ENCODE measurements at places on chromosomes 16 and 17. TPM values are rescaled to one million over a fixed set of nuclear protein-coding genes. Genes with fewer than 3 reads are reported as not detected.

- peaks cover 51% of the 10 kb centered on the region for H3K4me1 ChIP-seq
- no peak for DNase-seq
- H3K27me3 ChIP-seq: no peaks in the 10 kb centered on the region
- no peaks in the 10 kb centered on the region for H3K36me3 ChIP-seq
- peak overlapping the region; percentile 67 for H3K27ac ChIP-seq
These were observed 6.2 kb downstream of the C17orf100 start for GRCh38 chr17:6657633-6658287.

DNA sequence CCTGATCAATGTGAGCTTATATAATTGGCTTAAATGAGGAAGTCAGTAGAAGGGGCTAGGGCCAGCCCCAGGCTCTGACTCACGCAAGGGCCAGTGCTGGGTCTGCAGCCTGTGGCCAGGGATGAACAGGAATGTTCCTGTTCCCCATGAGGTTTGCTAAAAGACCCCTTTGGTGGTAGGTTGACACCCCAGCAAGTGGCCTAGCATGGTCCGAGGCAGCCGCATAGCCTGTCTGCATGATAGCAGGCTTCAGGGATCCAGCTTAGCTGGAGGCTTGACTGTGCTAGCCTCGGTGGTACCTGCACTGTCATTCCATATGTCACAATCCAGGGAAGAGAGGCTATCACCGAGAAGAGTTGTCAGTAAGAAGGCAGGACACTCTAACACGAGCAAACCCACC lies 23.5 kb downstream of the TRIM25 start:
- H3K4me1 ChIP-seq: no peaks in the 10 kb centered on the region
- no peak for DNase-seq
- no peak overlapping the region for H3K27ac ChIP-seq
- no peaks in the 10 kb centered on the region for H3K27me3 ChIP-seq
- peaks cover 9% of the 10 kb centered on the region for H3K36me3 ChIP-seq
- no peak overlapping the region for H3K4me3 ChIP-seq

DNA sequence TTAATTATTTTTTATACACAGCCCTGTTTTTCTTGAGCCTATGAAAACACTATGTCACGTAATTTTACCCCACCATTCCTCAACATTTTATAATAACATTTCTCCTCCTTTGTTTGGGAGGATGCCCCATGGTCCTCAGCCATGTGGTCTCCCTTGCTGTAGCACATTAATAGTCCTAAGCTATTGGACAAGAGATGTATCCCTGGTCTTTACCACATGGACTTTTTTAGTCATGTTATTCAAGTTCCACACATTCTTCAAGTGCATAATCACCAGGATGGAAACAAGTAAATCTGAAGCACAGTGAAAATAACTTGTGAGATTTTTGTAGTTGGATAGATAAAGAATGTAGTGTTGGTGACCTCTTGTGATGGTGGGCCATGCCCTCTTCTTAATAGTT lies 2.0 kb upstream of the KRTAP2-3 start:
- H3K27ac ChIP-seq: no peak overlapping the region
- DNase-seq: no peak
- H3K4me3 ChIP-seq: no peak overlapping the region
- peaks cover 4% of the 10 kb centered on the region for H3K27me3 ChIP-seq

GRCh38 chr17:55710829-55711496 lies 11.7 kb downstream of the TMEM100 start:
- H3K27me3 ChIP-seq: no peaks in the 10 kb centered on the region
- H3K4me3 ChIP-seq: no peak overlapping the region
- H3K4me1 ChIP-seq: no peaks in the 10 kb centered on the region
- H3K36me3 ChIP-seq: no peaks in the 10 kb centered on the region
- no peak overlapping the region for H3K27ac ChIP-seq
- no peak for DNase-seq

DNA sequence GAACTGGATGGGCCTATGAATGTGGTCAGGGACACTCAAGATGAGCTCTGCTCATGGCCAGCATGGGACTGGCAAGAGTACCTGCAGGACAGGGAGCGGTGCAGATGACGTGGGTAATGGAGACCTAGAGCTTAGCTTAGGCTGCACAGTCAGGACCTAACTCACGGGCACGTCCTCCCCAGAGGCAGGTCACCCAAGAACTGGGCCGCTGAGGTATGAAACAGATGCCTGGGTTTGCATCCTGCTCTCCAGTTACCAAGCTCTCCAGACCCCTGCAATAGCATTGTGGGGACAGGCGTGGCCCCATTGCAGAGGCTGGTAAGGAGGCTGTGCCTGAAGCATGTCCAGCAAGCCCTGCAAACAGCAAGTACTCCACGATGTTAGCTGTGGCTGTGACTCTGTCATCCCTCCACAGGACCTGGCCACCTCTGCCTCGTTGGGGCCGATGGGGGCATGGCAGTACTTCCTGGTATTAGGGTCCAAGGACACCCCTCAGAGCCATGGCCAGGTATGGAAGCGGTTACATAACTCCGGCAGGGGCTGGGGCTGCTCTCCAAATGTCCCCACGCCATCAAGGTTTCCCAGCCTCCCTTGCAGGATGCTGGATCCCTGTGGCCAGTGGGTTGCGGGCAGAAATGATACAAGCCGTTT lies 37.5 kb upstream of the RBFOX3 start:
- no peak overlapping the region for H3K4me3 ChIP-seq
- H3K27ac ChIP-seq: no peak overlapping the region
- H3K36me3 ChIP-seq: no peaks in the 10 kb centered on the region

DNA sequence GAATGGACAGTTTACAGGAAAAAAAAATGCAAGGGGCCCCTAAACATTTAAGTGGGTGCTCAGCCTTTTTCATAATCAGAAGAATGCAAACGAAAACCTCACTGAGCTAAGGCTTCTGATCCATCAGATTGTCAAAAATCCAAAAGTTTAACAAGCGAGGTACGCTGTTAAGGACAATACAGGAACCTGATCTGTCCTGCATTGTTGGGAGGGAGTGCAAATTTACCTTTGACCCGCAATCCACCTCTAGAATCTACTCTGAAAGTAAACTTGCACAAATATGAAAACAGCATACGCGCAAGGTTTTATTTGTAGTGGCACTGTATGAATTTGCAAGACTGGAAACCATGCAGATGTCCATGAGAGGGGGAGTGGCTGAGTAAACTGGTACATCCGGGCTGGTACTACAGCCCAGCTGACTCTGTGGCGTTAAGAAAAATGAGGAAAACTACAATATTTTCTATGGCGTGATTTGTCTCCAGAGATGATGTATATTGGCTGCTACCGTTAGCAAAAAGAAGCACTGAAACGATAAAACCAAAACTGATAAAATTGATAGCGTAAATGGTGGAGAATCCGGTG lies 28.8 kb upstream of the ST6GALNAC1 start:
- H3K27me3 ChIP-seq: peaks cover 3% of the 10 kb centered on the region
- DNase-seq: no peak
- no peaks in the 10 kb centered on the region for H3K36me3 ChIP-seq
- peak overlapping the region; percentile 74 for H3K27ac ChIP-seq

- H3K36me3 ChIP-seq: no peaks in the 10 kb centered on the region
- no peak overlapping the region for H3K4me3 ChIP-seq
- no peaks in the 10 kb centered on the region for H3K27me3 ChIP-seq
- no peak for DNase-seq
- H3K27ac ChIP-seq: no peak overlapping the region
- H3K4me1 ChIP-seq: no peaks in the 10 kb centered on the region
These were observed 15.8 kb downstream of the DRC3 start for GRCh38 chr17:17988427-17988945.

DNA sequence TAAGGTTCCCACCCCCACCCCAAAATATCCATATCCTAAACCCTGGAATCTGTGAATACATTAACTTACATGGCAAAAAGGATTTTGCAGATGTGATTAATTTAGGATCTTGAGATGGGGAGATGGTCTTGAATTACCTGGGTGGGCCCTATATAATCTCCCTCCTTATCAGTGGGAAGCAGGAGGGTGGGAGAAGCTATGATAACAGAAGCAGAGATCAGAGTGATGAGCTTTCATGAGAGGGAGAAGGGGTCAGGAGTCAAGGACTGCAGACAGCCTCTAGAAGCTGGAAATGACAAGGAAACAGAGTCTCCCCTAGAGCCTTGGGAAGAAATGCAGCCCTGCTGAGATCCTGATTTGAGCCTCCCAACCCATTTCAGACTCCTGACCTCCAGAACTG lies 34.8 kb downstream of the PRSS54 start:
- H3K27ac ChIP-seq: no peak overlapping the region
- no peak overlapping the region for H3K4me3 ChIP-seq

DNA sequence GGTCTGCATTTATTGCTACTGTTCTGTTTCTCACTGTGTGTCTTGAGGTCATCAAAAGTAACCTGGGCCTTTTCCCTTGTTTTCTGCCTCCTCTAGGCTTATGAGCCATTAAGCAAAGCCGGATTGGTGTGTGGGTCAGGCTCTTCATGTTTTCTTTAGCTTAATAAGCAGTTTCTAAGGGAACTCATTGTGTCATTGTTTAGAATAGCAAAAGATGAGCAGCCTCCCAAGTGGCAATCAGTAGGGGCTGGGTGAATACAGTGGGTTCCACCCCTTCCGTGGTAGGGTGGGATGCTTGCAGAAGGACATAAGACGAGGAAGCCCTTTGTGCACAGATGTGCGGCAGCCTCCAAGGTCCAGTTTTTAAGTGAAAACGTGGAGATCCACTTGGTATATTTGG lies 34.5 kb downstream of the ABCC1 start:
- no peaks in the 10 kb centered on the region for H3K27me3 ChIP-seq
- no peaks in the 10 kb centered on the region for H3K4me1 ChIP-seq
- no peak overlapping the region for H3K4me3 ChIP-seq

DNA sequence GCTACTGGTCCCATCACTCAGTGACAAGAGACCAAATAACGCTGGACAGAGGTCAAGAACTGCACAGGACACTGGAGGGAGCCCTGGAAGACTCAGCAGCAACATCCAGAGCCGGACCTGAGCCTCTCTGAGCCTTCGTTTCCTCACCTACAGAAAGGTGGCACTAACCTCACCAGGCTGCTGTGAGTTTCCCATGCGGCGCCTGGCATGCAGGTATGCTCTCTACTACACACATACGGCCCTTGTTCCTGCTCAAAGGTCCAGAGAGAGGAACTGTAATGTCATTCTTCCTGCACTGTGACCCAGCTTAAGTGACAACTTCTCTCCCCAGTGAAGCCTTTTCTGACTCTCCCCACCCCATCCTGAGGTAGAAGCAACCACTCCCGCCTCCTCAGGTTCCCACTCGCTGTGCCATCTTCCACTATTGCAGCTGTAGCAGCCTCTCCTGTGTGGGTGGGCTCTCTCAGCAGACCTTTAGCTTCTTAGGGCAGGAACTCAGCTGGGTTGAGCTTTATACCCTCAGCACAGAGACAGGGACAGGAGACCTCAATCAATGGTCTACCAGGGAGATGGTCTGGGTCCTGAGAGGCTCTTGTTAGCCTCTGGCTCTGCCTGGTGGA lies 43.9 kb upstream of the SREBF1 start:
- H3K4me3 ChIP-seq: no peak overlapping the region
- H3K4me1 ChIP-seq: no peaks in the 10 kb centered on the region
- no peaks in the 10 kb centered on the region for H3K27me3 ChIP-seq
- no peak overlapping the region for H3K27ac ChIP-seq
- H3K36me3 ChIP-seq: peaks cover 66% of the 10 kb centered on the region

- no peaks in the 10 kb centered on the region for H3K4me1 ChIP-seq
- no peak overlapping the region for H3K4me3 ChIP-seq
- H3K36me3 ChIP-seq: peaks cover 3% of the 10 kb centered on the region
- no peaks in the 10 kb centered on the region for H3K27me3 ChIP-seq
These were observed 41.0 kb upstream of the SREBF1 start for GRCh38 chr17:17877529-17878358.

- H3K36me3 ChIP-seq: peaks cover 37% of the 10 kb centered on the region
- DNase-seq: no peak
- no peak overlapping the region for H3K27ac ChIP-seq
- no peak overlapping the region for H3K4me3 ChIP-seq
These were observed 5.8 kb downstream of the HSD11B2 start for GRCh38 chr16:67436640-67437193.

GRCh38 chr17:32019228-32019627 lies 12.0 kb downstream of the LRRC37B start:
- peaks cover 4% of the 10 kb centered on the region for H3K4me1 ChIP-seq
- H3K4me3 ChIP-seq: no peak overlapping the region
- no peaks in the 10 kb centered on the region for H3K36me3 ChIP-seq
- no peaks in the 10 kb centered on the region for H3K27me3 ChIP-seq

DNA sequence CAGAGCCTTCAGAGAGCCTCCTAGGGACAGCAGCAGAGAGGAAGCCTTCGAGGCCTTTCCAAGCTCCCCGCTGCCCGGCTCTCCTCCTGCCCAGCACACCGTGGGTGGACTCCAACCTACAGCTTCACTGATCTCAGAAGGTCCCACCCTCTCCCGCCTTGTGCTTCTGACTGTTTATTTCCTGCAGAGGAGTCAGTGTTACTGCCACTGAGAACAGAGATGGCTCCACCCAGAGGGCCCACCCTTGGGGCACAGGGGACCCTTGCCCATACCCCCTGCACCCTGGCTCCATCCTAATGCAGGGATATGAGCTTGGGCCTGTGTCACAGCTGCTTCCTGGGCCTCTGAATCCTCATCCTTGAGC lies 52.8 kb upstream of the TOB1 start:
- H3K27me3 ChIP-seq: peaks cover 3% of the 10 kb centered on the region
- no peaks in the 10 kb centered on the region for H3K36me3 ChIP-seq
- no peak overlapping the region for H3K4me3 ChIP-seq
- no peak for DNase-seq
- peaks cover 5% of the 10 kb centered on the region for H3K4me1 ChIP-seq

- no peaks in the 10 kb centered on the region for H3K27me3 ChIP-seq
- H3K36me3 ChIP-seq: peaks cover 57% of the 10 kb centered on the region
- H3K4me1 ChIP-seq: peaks cover 47% of the 10 kb centered on the region
- H3K4me3 ChIP-seq: no peak overlapping the region
- peak; percentile 29 for DNase-seq
- peak overlapping the region; percentile 70 for H3K27ac ChIP-seq
These were observed 2.9 kb downstream of the SRSF2 start for GRCh38 chr17:76734080-76734840.

GRCh38 chr16:59181821-59182420 lies 447.8 kb upstream of the GOT2 start:
- H3K4me1 ChIP-seq: no peaks in the 10 kb centered on the region
- DNase-seq: no peak
- H3K4me3 ChIP-seq: no peak overlapping the region
- H3K27me3 ChIP-seq: no peaks in the 10 kb centered on the region
- no peak overlapping the region for H3K27ac ChIP-seq

DNA sequence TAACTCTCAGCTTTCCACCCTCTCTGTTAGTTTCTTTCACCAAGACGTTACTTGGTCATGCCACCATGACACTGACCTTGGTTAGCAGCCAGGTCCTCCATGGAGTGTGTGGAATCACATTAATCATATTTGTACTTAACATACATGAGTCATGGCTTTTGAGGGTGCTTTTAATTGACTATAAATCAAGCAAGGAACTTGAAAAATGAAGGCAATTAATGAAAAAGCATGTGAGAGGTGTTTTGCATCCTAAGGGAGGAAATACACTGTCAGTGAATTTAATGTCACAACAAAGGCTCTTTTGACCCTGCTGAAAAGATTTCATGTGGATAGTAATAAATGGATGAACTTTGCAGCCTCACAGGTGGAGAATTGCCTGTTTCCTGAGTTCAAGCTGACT lies 240.7 kb downstream of the CDH13 start:
- H3K4me1 ChIP-seq: no peaks in the 10 kb centered on the region

- H3K27me3 ChIP-seq: no peaks in the 10 kb centered on the region
- DNase-seq: no peak
- H3K4me3 ChIP-seq: no peak overlapping the region
- peaks cover 50% of the 10 kb centered on the region for H3K4me1 ChIP-seq
- H3K27ac ChIP-seq: no peak overlapping the region
- H3K36me3 ChIP-seq: peaks cover 28% of the 10 kb centered on the region
These were observed 86.6 kb downstream of the PRKCB start for GRCh38 chr16:23922406-23922805.

REXO5 gene
- 0.97 TPM for total RNA-seq

KCNH6 gene
- total RNA-seq: not detected

TBC1D3E gene
- 6.1 TPM for total RNA-seq

CRK gene
- 31.9 TPM for total RNA-seq

DNAI2 gene
- total RNA-seq: not detected

SEC14L5 gene
- total RNA-seq: not detected

RCVRN gene
- not detected for total RNA-seq

HS3ST6 gene
- not detected for total RNA-seq
